ENCODE measurements at places on chromosomes 7 and 10.

- no peaks in the 10 kb centered on the region for H3K36me3 ChIP-seq
- no peaks in the 10 kb centered on the region for H3K4me1 ChIP-seq
- H3K27me3 ChIP-seq, result peaks cover 15% of the 10 kb centered on the region
- no peak for DNase-seq
- no peak overlapping the region for H3K4me3 ChIP-seq
- no peak overlapping the region for H3K27ac ChIP-seq
Measured at GRCh38 chr7:41624818-41625217, 78.1 kb downstream of the INHBA start.

DNA sequence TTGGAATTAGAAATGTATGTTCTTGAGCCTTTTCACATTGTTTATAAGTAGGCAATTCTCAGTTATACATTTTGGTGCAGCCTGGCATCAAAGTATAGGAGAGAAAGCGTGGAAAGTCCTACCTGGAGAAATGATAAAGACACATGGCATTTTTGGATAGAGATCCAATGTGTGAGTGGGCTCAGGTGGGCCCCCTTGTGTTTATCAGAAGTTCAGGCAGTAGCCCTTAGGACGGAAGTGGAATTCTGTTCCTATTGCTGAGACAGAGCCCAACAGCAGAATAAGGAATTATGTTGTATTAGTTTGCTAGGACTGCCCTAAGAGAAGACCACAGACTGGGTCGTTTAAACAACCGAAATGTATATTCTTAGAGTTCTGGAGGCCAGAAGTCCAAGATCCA is 85.2 kb upstream of the AMPH start:
- no peak overlapping the region for H3K4me3 ChIP-seq
- H3K36me3 ChIP-seq, result peaks cover 20% of the 10 kb centered on the region
- DNase-seq, result no peak
- no peaks in the 10 kb centered on the region for H3K4me1 ChIP-seq
- no peak overlapping the region for H3K27ac ChIP-seq

- no peaks in the 10 kb centered on the region for H3K4me1 ChIP-seq
- no peaks in the 10 kb centered on the region for H3K36me3 ChIP-seq
- no peak overlapping the region for H3K4me3 ChIP-seq
- no peak for DNase-seq
- H3K27ac ChIP-seq, result no peak overlapping the region
Measured at GRCh38 chr10:79055892-79056291, 12.9 kb upstream of the ZMIZ1 start.

GRCh38 chr7:118764221-118764620 is 539.7 kb downstream of the ANKRD7 start:
- H3K4me1 ChIP-seq, result no peaks in the 10 kb centered on the region
- no peaks in the 10 kb centered on the region for H3K27me3 ChIP-seq
- H3K27ac ChIP-seq, result no peak overlapping the region
- no peaks in the 10 kb centered on the region for H3K36me3 ChIP-seq
- no peak overlapping the region for H3K4me3 ChIP-seq

GRCh38 chr7:70795948-70796347 is 336.0 kb upstream of the GALNT17 start:
- DNase-seq, result no peak
- H3K27me3 ChIP-seq, result no peaks in the 10 kb centered on the region
- peaks cover 4% of the 10 kb centered on the region for H3K4me1 ChIP-seq
- peaks cover 12% of the 10 kb centered on the region for H3K36me3 ChIP-seq
- H3K4me3 ChIP-seq, result no peak overlapping the region

DNA sequence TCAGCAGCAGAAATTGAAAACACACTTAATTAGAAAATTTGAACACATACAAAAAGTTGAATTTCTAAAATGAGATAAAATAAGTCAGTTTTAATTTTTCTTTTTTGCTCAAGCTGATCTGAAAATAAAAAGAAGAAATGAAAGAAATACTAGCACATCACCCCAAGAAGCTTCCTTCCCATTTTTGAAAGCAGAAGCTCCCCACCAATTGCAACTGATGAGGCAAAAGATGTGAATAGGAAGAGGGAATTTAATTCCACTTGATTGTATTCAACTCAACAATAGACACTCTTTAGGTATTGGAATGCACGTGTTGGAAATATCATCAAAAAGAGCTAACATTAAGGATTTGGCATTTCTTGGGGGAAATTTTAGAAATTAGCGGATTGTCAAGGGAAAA is 175.8 kb downstream of the TRIL start:
- H3K4me3 ChIP-seq, result no peak overlapping the region
- no peak for DNase-seq
- H3K4me1 ChIP-seq, result peaks cover 32% of the 10 kb centered on the region
- no peak overlapping the region for H3K27ac ChIP-seq
- H3K36me3 ChIP-seq, result no peaks in the 10 kb centered on the region

GRCh38 chr10:86071145-86071544 is 295.4 kb downstream of the GRID1 start:
- peaks cover 37% of the 10 kb centered on the region for H3K27me3 ChIP-seq
- H3K27ac ChIP-seq, result no peak overlapping the region
- no peak for DNase-seq
- H3K4me3 ChIP-seq, result no peak overlapping the region
- H3K36me3 ChIP-seq, result no peaks in the 10 kb centered on the region

DNA sequence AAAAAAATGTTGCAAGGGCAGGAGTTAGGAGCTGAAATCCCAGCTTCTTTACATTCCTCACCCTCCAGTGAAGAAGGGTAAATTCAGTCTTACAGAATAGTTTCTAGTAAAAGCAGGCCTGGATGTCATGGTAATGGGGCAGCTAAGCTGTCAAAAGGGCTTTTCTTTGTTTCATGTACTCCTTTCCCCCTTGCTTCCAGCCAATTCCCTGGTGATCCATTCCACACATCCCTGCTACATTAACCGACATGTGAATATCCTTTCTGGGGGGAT is 36.0 kb downstream of the RHEB start:
- no peaks in the 10 kb centered on the region for H3K27me3 ChIP-seq
- H3K4me3 ChIP-seq, result no peak overlapping the region
- H3K4me1 ChIP-seq, result peaks cover 26% of the 10 kb centered on the region

DNA sequence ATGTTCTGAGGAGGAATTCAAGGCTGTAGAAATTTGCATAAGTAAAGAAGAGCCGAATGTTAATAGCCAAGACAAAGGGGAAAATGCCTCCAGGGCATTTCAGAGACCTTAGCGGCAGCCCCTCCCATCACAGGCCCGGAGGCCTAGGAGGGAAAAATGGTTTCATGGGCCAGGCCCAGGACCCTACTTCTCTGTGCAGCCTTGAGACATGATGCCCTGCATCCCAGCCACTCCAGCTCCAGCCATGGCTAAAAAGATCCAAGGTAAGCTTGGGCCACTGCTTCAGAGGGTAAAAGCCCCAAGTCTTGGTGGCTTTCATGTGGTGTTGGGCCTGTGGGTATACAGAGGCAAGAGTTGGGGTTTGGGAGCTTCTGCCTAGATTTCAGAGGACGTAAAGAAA is 225.7 kb downstream of the ARHGAP12 start:
- peaks cover 78% of the 10 kb centered on the region for H3K4me1 ChIP-seq
- no peak for DNase-seq
- no peak overlapping the region for H3K27ac ChIP-seq
- H3K27me3 ChIP-seq, result no peaks in the 10 kb centered on the region
- H3K36me3 ChIP-seq, result no peaks in the 10 kb centered on the region

DNA sequence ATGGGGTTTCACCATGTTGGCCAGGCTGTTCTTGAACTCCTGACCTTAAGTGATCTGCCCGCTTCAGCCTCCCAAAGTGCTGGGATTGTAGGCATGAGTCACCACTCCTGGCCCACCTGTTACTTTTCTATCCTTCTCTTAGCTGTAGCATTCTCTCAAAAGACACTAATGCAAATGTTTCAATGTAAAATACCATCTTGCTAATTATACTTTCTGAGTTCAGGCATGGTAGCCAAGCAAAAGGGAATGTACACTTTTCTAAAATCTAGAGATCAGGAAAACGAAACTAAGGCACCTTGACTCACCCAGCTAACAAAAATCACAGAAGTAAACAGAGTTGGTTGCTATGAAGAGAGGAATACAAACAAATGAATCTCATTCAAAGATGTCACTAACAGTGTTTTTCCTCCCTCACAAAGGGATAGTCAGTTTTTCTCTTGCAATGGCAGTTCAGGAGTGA is 401.0 kb upstream of the NRP1 start:
- no peak overlapping the region for H3K4me3 ChIP-seq
- no peak overlapping the region for H3K27ac ChIP-seq
- DNase-seq, result no peak
- H3K36me3 ChIP-seq, result no peaks in the 10 kb centered on the region
- no peaks in the 10 kb centered on the region for H3K4me1 ChIP-seq

- no peaks in the 10 kb centered on the region for H3K27me3 ChIP-seq
- no peaks in the 10 kb centered on the region for H3K4me1 ChIP-seq
- no peak overlapping the region for H3K27ac ChIP-seq
- H3K36me3 ChIP-seq, result no peaks in the 10 kb centered on the region
- no peak overlapping the region for H3K4me3 ChIP-seq
Measured at GRCh38 chr7:14483663-14484062, 418.9 kb downstream of the DGKB start.

DNA sequence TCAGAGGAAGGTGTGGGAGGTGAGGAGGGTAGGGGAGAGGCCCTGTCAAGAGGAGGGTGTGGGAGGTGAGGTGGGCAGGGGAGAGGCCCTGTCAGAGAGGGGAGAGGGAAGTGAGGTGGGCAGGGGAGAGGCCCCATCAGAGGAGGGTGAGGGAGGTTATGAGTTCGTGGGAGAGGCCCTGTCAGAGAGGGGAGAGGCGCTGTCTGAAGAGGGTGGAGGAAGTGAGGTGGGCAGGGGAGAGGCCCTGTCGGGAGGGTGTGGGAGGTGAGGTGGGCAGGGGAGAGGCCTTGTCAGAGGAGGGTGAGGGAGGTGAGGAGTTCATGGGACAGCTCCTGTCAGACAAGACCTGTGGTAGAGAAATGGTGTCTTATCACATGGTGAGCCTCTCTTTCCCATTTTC is 74.4 kb downstream of the INPP5A start:
- DNase-seq, result no peak
- peaks cover 13% of the 10 kb centered on the region for H3K36me3 ChIP-seq
- no peak overlapping the region for H3K4me3 ChIP-seq
- peak overlapping the region; percentile 96 for H3K27ac ChIP-seq
